ENCODE measurements at places on chromosomes 5 and 9. TPM values are rescaled to one million over a fixed set of nuclear protein-coding genes. Genes with fewer than 3 reads are reported as not detected.

- peak; percentile 2 for DNase-seq
These were observed 61.6 kb downstream of the ERCC6L2 start for GRCh38 chr9:95937131-95937530.

DNA sequence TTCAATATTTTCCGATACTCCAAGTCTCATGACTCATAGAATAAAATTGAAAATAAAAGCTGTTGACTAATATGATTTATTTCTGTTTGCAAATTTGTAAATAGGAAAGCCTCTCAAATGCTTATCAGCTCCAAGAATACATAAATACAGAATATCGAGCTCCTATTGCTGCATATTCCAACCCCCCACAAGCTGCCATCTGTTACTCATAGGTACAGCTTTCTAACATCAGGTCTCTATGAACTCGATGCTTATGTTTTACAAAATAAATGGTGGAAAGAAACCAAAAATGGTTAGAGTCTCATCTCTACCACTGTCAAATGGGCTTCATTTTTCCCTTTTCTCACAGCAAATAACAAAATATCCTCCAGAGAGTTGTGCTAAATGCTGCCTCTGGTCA is 631.6 kb upstream of the CDH18 start:
- no peak for DNase-seq

GRCh38 chr9:101311758-101312420 is 72.9 kb downstream of the BAAT start:
- peak; percentile 88 for DNase-seq

- DNase-seq = no peak
These were observed 210.4 kb upstream of the RFX3 start for GRCh38 chr9:3736161-3736560.

The HTR1A gene
- total RNA-seq = not detected

The TICAM2 gene
- 8.8 TPM for total RNA-seq

DNA sequence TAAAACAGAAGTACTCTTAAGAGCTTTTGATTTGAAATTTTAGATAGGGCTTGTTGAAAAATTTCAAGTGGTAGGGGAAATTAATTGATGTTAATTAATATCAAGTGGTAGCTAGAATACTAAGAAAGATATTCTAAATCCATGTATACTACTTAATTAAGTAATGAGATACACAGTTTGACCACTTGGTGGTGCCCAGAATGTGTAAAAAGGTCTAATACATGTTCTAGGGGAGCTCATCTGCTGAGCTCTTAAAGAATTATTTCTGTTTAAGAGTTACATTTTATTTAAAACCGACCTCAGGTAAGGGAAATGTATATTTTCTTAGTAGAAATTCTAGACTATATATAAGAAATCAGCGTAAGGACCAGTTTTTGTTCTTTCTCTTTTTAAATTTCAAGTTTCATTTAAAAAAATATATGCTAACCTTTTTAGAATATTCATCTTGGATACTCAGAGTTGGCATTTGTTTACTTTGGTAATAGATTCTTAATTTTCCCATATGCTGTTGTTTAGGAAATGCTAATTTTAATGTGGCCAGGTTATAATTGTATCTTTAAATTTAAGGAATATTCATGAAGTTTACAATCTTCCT is 61.5 kb downstream of the LNPEP start:
- DNase-seq = peak; percentile 58

DNA sequence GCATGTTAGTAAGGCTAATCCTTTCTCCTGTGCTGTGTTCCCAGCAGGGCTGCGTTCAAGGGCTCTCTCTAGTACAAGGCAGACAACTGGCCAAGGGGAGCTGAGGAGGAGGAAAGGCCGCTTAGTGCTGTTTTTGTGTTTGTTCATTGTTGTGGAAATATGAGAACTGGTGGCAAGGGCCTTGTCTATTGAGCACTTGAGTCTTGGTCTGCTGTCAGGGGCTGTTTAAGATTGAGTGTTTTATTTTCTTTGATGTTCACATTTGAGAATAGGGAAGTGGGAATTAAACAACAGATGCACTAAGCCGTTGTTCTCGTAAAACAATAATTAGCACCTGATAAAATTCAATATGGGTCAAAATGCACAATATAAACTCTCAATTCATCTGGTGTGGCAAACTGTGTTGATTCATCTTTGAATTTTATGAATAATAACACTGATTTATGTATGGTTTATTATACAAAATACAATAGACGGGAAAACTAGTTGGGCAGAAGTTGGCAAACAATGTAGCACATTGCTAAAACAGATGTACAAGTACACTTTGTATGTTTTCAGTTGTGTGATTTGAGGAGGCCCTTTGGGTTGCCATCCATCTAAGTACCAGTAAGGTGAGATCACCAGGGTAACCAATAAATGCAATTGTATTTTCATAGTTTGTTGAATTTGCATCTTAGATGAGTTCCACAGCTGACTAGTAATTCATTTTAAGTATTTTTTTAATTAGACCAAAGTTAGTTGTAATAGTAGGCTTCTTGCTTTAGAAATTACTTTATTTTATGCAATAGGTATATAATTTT is 97.6 kb upstream of the GRHPR start:
- DNase-seq = peak; percentile 13

DNA sequence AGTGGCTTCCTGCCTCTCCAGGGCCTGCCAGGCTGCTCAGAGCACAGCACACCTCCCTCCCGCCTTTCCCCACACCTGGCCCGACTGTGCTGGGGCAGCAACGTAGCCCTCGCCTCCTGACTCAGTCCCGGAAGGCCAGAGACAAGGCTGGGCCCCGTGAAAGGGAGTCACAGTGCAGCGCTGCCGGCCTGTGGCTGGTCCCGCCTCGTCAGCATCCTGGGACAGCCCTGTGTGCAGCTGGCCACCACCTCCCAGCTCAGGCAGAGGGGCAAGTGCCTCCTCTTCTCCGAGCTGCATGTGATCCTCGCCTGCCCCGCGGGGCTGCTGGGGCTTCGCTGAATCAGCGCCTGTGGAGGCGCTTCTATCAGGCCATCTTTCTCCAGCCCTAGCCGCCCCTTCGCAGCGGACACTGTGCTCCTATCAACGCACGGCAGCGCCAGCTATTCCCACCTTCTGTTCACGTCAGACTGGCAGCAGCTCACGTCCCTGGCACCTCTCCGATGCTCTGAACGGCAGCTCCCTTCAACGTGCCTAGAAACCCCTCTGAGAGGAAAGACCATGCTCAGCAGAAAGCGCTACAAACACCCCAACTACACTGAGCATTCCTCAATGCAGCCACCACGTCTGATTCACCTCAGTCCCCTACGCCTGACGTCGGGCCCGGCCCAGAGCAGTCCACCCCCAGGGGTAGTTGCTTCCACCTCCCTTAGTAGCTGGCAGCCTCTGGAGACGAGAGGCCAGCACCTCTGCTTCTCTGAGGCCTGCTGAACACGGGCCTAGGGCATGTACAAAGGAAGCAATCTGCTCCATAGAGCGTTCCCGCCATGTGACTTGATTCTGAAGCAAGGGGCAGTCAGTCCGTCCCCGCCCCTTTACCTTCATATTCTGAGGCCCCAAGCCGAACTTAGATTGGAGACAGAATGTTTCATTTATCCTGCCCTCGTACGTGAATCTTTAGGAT is 78.8 kb downstream of the GPR21 start:
- no peak for DNase-seq

DNA sequence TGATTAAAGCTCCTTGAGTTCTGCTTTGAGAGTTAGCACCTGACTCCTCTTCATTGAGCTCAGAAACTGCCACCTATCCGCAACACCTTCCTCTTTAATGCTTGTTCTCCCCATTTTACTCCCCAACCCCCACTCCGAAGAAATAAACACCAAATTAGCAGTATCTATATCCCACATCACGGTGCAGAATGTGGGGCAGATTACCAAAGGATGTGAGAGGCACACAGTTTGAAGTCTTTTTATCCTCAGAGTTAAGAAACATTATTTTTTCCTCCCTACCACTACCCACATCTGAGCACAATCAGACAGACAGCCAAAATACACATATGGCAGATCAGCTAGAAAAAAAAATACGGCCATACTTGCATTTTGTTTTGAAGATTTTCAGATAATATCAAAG is 26.1 kb upstream of the IL7R start:
- DNase-seq = no peak

DNA sequence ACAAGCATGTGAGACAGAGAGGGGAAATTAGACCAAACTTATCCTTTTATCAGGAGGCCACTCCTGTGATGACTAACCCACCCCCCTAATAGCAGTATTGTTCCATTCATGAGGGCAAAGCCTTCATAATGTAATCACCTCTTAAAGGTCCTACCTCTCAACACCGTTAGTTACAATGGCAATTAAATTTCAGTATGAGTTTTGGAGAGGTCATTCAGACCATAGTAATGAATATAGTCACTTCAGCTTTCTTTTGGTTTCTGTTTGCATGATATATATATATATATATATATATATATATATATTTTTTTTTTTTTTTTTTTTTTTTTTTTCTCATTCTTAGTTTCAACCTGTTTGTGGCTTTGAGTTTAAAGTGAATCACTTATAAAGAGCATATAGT is 10.5 kb downstream of the ADGRV1 start:
- DNase-seq = no peak

DNA sequence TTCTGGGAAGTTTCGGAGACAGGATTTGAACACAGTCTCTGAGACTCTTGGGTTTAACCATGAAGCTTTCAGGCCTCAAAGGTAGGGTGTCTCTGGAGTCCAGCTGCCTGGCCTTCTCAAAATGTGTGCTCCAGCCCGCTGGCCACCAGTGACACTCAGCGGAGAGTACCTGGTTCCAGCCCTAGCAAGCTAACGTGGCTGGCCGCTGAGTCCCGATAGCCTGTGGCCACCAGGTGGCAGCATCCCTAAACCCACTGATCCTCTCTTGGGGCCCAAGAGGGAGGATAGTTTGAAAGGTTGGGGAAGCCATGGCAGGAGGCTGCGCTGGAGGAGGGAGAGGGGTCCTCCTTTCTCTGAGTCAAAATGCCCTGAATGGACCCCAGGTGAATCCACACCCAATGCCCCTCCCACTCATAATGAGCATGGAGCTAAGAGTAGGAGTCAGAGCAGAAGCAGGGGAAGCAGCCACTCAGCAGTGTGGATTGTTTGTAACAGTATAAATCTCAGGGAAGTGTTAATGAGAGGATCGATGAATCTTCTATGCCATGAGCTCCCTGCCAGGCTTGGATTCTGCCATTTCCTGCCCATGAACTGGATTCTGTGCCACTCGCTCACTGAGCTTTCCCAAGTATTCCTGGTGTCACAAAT is 5.4 kb upstream of the TIFAB start:
- peak; percentile 35 for DNase-seq

GRCh38 chr5:130017173-130017572 is 112.9 kb downstream of the CHSY3 start:
- no peak for DNase-seq

DNA sequence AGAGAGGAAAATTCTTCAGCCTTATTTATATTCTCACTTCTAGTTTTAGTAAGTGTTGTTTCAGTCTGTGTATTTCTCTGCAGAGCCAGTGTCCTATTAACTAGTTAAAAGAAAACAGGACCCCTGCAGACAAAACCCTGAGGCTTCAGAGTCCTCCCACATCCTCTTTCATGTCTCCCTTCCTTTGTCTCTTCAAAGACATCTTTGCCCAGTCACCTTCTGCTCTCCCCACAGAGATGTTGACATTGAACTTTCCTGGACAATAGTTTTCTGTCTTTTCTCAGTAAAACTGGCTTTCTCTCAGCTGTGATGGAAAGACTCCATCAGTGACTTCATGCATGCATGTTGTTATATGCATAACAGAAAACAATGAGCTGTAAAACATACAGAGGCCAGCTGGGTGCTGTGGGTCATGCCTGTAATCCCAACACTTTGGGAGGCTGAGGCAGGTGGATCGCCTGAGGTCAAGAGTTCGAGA is 20.2 kb downstream of the GRAMD2B start:
- no peak for DNase-seq

The C5orf58 gene
- not detected for total RNA-seq

GRCh38 chr5:40655138-40655537 is 24.6 kb upstream of the PTGER4 start:
- DNase-seq = no peak

- DNase-seq = no peak
These were observed 189.1 kb downstream of the WDR70 start for GRCh38 chr5:37568018-37568753.

The CYLC2 gene
- not detected for total RNA-seq

GRCh38 chr5:168747987-168748777 is 169.0 kb upstream of the PANK3 start:
- DNase-seq = no peak

GRCh38 chr5:176647843-176648473 is 674 bp downstream of the TSPAN17 start:
- peak; percentile 17 for DNase-seq

- no peak for DNase-seq
These were observed 93.7 kb downstream of the HOMER1 start for GRCh38 chr5:79420248-79420647.

The CCL27 gene
- total RNA-seq = not detected

DNA sequence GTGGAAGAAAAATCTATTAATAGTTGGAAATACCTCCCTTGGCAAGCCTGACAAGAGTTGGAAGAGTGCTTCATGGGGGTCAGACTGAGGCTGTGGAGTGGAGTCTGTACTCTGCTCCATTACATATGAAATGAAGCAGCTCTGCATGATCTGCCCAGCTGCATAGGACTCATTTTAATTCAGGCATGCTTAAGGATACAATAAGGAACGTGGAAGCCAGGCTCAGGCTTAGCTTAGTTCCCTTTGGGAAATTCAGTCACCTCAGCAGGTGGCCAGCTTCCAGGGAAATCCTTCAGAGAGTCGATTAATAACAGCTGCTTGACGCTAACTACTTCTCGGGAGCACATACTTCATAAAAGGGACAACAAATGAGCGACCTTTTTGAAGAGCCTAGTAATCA is 1672.9 kb upstream of the WWC1 start:
- DNase-seq = no peak

DNA sequence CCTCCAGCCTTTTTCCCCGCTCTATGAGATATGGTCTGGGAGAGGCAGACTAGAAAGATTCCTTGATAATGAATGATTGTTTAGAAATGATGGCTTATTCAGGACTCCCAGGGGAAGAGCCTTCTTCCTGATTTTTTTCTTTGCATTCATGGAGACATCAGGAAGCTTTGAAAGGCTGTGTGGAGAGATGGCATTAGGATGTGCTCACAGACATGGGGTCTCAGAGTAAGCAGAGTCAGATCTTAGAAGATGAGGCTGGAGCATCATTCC is 37.1 kb downstream of the PPARGC1B start:
- no peak for DNase-seq

GRCh38 chr9:84940294-84940693 is 270.8 kb downstream of the NTRK2 start:
- DNase-seq = peak; percentile 66

DNA sequence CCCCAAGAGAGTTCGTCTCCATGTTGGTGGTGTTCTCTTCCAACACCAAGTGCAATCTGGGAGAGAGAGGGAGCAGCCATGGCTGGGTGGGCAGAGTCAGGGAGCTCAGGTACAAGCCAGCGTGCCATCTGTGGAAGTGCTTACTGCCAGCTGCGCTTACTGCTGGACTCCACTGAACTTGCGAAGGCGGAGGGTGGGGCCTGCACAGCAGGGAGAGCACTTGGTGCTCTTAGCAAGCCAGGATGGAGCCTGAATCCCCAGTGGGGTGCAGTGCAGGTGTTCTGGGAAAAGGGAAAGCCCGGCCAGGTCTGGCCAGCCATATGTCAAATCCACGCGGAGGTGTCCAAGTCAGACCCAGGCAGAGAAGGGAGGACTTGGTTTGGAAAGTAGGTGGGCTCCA is 142.0 kb downstream of the FANCC start:
- DNase-seq = no peak

Measured in fibroblast of lung (primary cell).